ENCODE measurements at places on chromosomes 7 and 10. TPM values are rescaled to one million over a fixed set of nuclear protein-coding genes. Genes with fewer than 3 reads are reported as not detected.

The AGMO gene
- not detected for polyA plus RNA-seq

The AKR1C8 gene
- polyA plus RNA-seq = 0.54 TPM

The FMC1 gene
- polyA plus RNA-seq = 54.8 TPM

The CPN1 gene
- polyA plus RNA-seq = not detected

The APBB1IP gene
- not detected for polyA plus RNA-seq

The GNG11 gene
- polyA plus RNA-seq = 0.16 TPM

The ST8SIA6 gene
- polyA plus RNA-seq = 0.20 TPM

The PRR15 gene
- not detected for polyA plus RNA-seq

The ZFAND2A gene
- 69.9 TPM for polyA plus RNA-seq

The LIPN gene
- polyA plus RNA-seq = not detected

The SPAM1 gene
- not detected for polyA plus RNA-seq

The BICC1 gene
- polyA plus RNA-seq = 7.6 TPM

The HTR5A gene
- 0.14 TPM for polyA plus RNA-seq

The SUV39H2 gene
- polyA plus RNA-seq = 19.4 TPM

The BTBD16 gene
- polyA plus RNA-seq = not detected

The FGFBP3 gene
- 35.9 TPM for polyA plus RNA-seq

The CYP3A5 gene
- not detected for polyA plus RNA-seq

The ASL gene
- polyA plus RNA-seq = 23.4 TPM

The CRTAC1 gene
- polyA plus RNA-seq = 1.1 TPM

The EPHA1 gene
- polyA plus RNA-seq = not detected

The ACSM6 gene
- not detected for polyA plus RNA-seq

The CAMK2B gene
- polyA plus RNA-seq = 67.3 TPM
